ENCODE measurements at places on chromosomes 7 and 10. TPM values are rescaled to one million over a fixed set of nuclear protein-coding genes. Genes with fewer than 3 reads are reported as not detected.

- no peak for DNase-seq
Measured at GRCh38 chr7:147798001-147798400, 792.6 kb upstream of the C7orf33 start.

GRCh38 chr7:31633467-31633866 is 53.5 kb upstream of the PPP1R17 start:
- DNase-seq = no peak

DNA sequence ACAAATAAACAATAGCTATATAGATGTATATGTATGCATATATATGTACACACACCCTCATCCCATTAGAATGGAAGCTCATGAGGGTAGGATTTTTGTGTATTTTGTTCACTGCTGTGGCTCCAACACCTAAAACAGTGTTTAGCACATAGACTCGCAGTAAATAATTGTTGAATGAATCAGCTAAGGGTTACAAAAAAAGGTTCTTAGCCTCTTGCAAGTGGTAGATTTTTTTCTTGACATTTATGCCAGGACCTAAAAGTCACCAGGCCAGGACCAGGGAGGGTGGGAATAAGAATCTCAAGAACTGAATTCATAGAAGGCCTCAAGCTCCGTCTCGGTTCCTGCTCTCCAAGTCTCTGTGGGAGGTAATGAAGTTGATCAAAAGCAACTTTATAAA is 82.5 kb upstream of the CAPZA2 start:
- no peak for DNase-seq

GRCh38 chr10:78309536-78310237 is 276.0 kb downstream of the RPS24 start:
- no peak for DNase-seq

GRCh38 chr10:110636932-110637557 is 7.1 kb upstream of the RBM20 start:
- DNase-seq = peak; percentile 41

- no peak for DNase-seq
Measured at GRCh38 chr7:74095135-74095534, 11.5 kb downstream of the LIMK1 start.

- no peak for DNase-seq
Measured at GRCh38 chr7:107563081-107563774, 492 bp downstream of the COG5 start.

DNA sequence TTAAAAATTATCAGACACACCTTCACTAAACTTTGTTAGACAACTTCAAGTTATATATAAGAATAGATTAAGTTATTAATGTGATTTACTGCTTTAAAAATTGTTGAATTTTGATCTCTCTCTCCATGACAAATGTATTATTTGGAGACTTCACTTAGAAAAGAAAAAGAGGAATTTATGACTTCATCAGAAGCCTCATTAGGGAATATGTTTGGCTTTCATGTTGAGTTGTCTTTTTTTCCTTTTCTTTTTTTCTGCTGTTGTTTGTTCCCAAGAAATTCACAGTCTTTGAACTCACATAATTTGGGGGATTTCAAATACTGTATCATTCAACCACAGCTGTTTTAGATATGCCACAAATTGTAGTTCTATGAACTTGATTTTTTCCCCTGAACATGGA is 149.5 kb downstream of the PPP1R9A start:
- no peak for DNase-seq

- DNase-seq = no peak
Measured at GRCh38 chr10:71588685-71589084, 130.9 kb downstream of the C10orf105 start.

- DNase-seq = no peak
Measured at GRCh38 chr7:3463696-3464095, 162.6 kb downstream of the SDK1 start.

DNA sequence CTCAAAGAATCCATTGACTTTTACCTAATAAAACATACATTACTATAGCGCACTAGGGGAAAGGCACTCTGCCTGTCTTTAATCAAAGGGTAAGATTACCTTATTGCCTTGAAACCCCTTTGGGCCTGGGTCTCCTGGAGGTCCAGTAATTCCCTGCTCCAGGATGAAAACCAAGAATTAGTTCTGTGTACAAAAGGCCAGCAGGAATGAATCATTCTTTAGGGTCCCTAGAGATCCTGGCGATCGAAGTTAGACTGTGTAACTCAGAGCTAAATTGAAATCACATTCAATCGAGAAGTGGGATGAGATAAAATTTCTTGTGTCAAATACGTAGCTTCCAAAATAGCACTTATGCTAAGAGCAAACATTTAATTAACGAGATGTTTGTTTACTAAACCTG is 29.8 kb downstream of the COL28A1 start:
- DNase-seq = no peak

DNA sequence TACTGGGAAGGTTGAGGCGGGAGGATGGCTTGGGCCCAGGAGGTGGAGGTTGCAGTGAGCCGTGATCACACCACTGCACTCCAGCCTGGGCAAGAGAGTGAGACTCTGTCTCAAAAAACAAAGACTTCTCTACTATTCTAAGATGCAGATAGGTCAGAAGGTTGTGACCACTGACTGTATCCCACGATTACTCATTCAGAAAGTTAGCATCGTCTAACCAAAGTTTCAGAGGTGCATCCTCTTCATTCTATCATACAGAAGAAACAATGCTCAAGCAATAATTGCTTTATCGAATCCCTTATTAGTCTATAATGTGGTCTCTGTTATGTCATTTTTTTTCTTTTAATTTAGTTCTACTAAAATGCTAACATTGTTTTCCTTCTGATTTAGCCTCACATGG is 348.7 kb upstream of the LRGUK start:
- DNase-seq = no peak

DNA sequence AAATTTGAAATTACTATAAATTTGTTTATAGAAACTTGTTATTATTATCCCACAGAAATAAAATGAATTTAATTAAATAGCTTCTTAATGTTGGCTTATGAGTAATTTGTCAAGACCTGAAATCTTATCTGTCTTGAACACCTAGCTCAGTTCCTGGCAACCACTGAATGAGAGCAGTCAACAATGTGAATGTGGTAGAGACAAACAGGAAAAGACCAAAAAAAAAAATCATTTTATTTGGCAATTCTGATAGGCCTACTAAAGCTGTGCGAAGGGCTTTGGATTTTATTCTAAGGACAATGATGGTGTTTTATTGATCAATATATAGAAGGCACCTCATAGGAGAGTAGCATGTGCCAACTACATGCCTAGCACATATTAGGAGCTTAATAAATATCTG is 127.8 kb upstream of the RSU1 start:
- no peak for DNase-seq

GRCh38 chr10:106672517-106673175 is 491.9 kb downstream of the SORCS1 start:
- peak; percentile 41 for DNase-seq

DNA sequence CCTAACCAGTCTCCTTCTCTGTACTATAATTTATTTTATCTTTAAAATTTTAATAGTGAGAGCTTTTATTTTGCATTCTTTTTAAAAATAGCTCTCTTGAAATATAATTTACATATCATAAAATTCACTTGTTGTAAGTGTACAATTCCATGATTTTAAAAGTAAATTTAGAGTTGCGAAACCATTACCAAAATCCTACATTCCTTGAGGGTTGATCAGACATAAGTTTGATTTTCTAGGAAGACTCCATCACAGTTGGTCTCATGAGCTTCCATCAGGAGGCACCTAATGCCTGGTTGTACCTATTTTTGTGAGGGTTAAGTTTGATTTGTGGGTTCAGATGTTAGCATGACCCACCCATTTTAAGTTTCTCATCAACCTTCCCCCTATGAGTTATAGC is 108.1 kb downstream of the BMPER start:
- DNase-seq = no peak

DNA sequence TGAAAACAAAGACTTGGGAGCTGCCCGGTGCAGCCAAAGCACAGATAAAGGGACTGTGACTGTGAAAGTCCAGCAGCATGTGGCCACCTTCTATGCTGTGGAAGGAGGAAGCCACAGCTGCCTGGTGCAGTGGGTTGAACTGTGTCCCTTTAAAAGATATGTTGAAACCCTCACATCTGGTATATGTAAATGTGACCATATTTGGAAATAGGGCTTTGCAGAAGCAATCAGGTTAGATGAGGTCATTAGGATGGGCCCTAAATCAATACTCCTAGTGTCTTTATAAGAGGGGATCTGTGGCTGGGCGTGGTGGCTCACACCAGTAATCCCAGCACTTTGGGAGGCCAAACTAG is 136.9 kb downstream of the GLI3 start:
- DNase-seq = no peak

DNA sequence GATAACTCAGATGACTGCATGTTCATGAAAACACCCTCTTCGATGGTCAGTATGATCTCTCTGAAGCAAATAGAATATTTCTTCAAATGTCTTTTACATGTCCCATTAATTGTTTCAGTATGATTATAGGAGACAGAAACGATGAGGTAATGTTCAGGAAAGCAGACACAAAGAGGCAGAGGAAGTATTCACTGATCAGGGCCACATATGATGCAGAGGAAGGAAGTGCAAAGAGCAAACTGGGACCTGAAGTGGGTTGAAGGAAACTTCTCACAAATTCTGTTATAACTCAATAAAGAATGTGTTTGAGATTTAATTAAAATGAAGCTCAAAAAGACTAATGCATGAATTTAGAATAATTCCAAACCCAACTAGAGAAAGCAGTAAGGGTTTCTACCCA is 70.5 kb downstream of the TES start:
- no peak for DNase-seq

DNA sequence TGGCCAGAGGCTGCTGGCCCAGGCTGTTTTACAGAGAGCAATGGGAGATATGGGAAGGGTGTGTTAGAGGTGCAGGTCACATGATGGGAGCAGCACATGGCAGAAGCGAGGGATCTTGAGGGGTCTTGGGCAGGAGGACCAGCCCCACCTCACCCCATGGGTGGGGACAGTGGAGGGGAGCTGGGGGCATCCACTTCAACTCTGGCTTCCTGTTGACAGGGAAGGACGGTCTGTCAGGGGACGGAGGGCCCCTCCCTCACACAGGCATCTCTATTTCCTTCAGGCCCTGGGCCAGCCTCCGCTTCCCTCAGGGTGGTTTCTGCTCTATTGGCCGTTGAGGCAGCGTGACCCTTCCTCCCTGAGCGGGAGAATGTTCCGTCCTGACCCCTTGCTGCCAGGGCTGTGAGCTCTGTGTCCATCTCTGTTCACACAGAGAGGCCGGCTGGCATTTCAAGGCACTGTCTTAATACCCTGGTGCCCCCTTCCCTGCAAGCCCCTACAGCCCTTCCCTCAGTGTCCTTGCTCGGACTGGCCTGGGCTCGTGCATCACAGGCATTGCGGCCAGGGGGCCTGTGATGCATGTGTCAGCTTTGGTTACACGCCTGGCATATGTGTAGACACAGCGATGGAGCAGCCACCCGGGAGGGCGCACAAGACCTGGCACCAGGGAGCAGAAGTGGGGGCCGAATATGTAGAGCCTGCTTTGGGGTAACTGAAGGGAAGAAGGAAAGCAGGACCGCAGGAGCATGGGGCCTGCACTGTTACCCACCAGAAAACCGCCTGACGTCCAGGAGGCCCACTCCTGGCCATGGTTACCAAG is 31.8 kb downstream of the RAMP3 start:
- no peak for DNase-seq

GRCh38 chr7:87934699-87935383 is 790 bp downstream of the ADAM22 start:
- no peak for DNase-seq

DNA sequence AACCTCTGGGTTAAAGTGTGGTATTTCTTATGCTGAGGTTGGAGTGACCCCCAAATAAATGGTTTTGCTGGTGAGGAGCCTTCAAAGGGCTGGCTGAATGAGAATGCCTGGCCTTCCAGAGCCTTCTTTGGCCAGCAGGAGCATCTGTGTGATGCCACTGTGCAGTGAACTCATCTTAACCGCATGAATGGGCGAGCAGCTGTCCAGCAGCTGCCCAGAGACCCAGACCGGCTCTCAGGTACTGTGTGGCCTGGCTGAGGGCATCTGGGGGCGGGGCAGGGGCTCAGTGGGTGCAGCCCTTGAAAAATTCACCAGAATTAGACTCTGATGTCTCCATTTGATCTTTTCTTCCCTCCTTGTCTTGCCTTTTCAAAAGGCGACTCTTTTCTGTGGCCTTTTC is 59.0 kb downstream of the SYPL1 start:
- DNase-seq = no peak

DNA sequence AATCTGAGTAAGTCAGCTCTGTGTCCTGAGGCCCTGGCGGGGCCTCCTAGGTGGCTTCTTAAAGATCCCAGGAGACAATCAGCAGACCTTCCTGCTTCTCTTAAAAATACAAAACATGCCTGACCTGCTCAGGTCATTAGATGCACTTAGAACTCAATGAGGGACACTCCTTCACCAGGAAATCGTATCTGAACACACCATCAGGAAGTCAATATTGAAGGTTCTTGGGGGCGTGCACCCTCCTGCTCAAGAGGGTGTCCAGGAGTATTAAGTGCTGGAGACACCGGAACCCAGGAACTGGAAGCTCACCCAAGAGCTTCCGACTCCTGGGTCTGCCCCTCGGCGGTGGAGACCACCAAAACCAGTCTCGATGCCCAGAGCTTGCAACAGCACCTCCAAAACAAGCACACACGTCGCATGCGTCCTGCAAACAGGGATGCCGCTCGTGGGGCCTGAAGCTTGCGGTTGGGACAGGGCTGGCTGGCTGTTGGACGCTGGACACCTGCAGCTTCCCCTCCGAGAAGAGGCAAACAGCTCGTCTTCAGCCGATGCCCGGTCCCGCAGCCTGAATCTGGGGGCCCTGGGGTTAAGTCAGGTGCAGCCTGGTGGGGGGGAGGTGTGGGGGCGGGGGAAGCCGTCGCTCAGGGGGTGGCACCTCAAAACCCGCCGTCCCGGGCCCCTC is 803 bp downstream of the RAPGEF5 start:
- no peak for DNase-seq

GRCh38 chr7:128236924-128237586 is 4.0 kb upstream of the LEP start:
- DNase-seq = peak; percentile 88

- DNase-seq = peak; percentile 19
Measured at GRCh38 chr10:76778914-76779795, 858.5 kb downstream of the KCNMA1 start.

GRCh38 chr10:25888627-25889026 is 45.4 kb upstream of the MYO3A start:
- DNase-seq = no peak

Gene NKX2-3
- 1.2 TPM for total RNA-seq

Gene HPSE2
- total RNA-seq = not detected

Gene ZNF503
- total RNA-seq = 10.6 TPM

Gene ERVW-1
- not detected for total RNA-seq

Gene RGR
- not detected for total RNA-seq

Gene ANKRD61
- total RNA-seq = not detected

Gene ABCB4
- not detected for total RNA-seq

Gene NPFFR1
- not detected for total RNA-seq

Gene NHLRC2
- total RNA-seq = 29.1 TPM

Gene PGAM1
- total RNA-seq = 967 TPM

Gene H2BK1
- not detected for total RNA-seq

Gene PHKG1
- total RNA-seq = not detected

Gene VGF
- total RNA-seq = 1.0 TPM

Gene CCDC172
- not detected for total RNA-seq

Gene PLEKHS1
- not detected for total RNA-seq

Gene IMPDH1
- total RNA-seq = 78.1 TPM

Gene CALHM3
- 4.8 TPM for total RNA-seq

Gene CALML5
- total RNA-seq = not detected

Data from A172 (cell line).